Left renal cortex interstitium (tissue), 4 donors: ENCODE measurements at places on chromosomes 13 and 19.

DNA sequence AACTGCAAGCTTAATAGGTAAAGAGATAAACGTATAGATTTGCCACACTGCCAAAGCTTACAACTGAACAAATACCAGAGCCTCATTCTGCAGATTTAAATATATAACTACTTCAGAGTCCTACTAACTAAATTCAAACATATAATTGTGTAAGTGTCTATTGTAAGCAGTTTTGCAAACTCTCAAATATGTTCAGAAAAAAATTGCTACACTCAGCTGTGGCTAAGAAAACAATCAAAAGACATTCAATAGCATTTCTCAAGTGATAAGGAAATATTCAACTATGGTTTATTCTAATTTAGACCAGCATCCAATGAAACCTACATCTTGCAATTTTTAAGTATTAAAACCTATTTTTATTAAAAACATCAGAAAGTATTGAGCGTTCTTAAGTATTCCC lies 202.4 kb downstream of the KCTD12 start:
- DNase-seq, result no peak

GRCh38 chr13:33543631-33544265 lies 258.2 kb upstream of the STARD13 start:
- DNase-seq, result no peak

GRCh38 chr13:46716821-46717220 lies 80.1 kb downstream of the ESD start:
- peak; percentile 19 for DNase-seq

DNA sequence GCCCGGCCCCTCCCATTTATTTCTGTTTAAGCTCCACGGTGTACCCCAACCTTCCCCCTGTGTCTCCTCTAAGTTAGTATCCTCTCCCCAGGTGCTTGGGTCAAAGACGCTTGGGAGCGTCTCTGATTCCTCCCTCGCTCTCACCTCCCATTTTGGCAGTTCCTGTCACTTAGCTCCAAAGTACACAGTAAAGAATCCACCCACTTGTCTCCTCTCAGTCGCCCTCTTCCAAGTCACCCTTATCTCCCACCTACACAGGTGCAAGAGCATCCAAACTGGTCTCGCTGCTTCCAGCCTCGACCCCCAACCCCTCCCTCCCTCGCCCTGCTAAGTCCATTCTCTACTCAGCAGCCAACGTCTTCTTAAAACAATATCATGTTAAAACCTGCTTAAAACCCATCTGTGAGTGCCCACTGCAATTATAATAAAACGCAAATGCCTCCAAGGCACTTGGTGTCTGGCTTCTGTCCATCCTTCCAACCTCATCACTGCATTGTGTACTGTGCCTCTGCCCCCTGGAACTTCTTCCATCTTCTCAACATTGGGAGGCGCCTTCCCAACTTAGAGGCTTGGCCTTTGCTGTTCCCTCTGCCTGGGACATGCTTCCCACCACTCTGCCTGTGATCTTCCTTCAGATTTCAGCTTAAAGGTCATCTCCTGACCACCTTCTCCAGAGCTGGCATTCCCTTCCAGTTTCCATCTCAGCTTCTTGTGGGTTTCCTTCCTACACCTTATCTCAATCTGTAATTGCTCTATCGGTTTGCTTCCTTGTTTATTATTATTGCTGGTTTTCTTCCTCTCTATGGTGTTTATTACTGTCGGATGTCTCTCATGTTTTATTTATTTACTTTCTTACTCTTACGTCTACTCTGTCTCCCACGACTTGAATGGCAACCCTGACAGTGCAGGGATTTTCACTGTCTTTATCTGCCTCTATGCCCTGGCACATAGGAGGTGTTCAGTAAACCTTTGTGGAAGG lies 9.5 kb upstream of the KLK14 start:
- DNase-seq, result no peak

GRCh38 chr13:107576430-107576829 lies 638.9 kb downstream of the LIG4 start:
- no peak for DNase-seq

DNA sequence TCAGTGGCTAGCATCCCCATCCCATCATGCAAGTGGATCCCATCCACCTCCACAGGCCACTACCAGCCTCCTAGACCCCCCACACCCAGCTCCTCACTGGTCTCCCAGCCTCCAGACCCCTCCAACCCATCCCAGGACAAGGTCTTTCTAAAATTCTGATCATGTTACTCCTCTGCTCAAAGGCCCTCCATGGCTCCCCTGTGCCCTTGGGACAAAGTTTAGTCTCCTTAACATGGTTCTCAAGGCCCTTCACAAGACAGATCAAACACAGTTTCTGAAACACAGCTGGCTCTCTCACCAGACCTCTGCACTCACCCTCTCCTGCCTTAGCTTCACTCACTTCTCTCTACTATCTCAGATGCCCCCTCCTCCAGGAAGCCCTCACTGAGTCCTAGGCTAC lies 9.3 kb downstream of the CEACAM19 start:
- no peak for DNase-seq

- DNase-seq, result no peak
Observed at GRCh38 chr13:87536899-87537298, 134.3 kb upstream of the SLITRK5 start.

DNA sequence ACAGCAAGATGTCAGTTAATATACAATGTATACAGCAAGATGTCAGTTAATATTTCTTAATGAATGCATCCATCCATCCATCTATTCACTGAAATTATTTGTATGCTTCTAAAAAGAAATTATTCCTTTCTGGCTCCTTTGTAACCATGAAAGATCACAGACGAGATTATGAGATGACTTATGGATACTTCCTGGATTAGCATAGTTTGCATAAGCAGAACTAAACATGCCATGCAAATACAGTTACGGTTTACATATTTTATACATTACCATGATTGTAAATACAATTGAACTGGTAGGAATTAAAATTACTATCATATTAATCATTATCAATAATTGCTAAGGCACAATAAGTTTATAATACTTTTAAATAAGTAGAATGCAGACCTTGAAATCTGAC lies 32.7 kb downstream of the NALCN start:
- no peak for DNase-seq

- DNase-seq, result no peak
Observed at GRCh38 chr13:51004111-51004865, 94.7 kb downstream of the RNASEH2B start.

GRCh38 chr13:96214824-96215445 lies 125.0 kb downstream of the HS6ST3 start:
- no peak for DNase-seq
